ENCODE measurements at places on chromosomes 5 and 9. TPM values are rescaled to one million over a fixed set of nuclear protein-coding genes. Genes with fewer than 3 reads are reported as not detected.

SIT1 gene
- polyA plus RNA-seq = 188 TPM

CENPK gene
- polyA plus RNA-seq = 9.5 TPM

PDE6A gene
- 0.05 TPM for polyA plus RNA-seq

LCN10 gene
- polyA plus RNA-seq = 68.0 TPM

PCDHB10 gene
- polyA plus RNA-seq = not detected

TRIP13 gene
- 1.6 TPM for polyA plus RNA-seq

TMEM174 gene
- not detected for polyA plus RNA-seq

KCNT1 gene
- not detected for polyA plus RNA-seq

PRDM9 gene
- not detected for polyA plus RNA-seq

BARHL1 gene
- not detected for polyA plus RNA-seq

F2RL2 gene
- polyA plus RNA-seq = 0.11 TPM

PDE8B gene
- not detected for polyA plus RNA-seq

ANKDD1B gene
- polyA plus RNA-seq = 0.15 TPM

FOXD4 gene
- not detected for polyA plus RNA-seq

Data from IgD-negative memory B cell (primary cell).